HL-60 (cell line): ENCODE measurements at places on chromosomes 13 and 19.
A peak's percentile ranks its signal among the peaks of the same experiment; 100 is the strongest.

DNA sequence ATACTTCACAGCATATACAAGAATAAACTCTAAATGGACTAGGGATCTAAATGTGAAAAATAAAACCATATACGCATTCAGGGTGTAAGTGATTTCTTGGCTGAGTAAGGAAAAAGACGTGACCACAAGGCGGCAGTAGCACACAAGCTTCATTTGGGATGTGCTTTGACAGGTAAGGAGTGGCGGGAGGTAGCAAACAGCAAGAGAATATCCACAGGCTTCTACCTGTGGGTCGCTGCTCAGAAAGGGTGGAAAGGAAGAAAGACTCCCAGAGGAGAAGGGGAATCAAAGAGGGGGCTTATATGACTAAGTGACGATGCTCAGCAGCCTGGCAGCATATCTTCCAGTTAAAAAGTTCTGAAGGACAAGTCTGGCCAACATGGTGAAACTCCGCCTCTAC is 2.5 kb upstream of the ZNF121 start:
- DNase-seq: peak; percentile 71

- DNase-seq: no peak
These were observed 883 bp downstream of the NPHS1 start for GRCh38 chr19:35851213-35852028.

DNA sequence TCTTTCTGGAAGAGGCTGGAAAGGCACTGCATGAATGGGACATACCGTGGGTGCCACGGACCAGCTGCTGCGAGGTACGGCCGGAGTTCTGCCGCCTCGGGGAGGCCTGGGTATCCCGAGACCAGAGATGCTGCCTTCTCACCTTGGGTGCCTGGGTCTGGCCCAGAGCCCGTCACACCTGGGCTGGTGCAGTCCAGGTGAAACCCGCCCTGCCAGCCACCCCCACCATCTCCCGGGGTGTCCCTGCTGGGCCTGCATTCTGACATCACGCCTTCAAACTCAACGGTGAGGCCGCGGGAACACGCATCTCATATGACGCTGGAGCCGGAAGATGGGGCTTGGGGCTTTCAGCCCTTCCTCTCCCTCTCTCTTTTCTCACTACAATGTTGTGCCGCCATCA is 98.0 kb downstream of the GADD45B start:
- DNase-seq: no peak

GRCh38 chr13:48618937-48619336 is 34.8 kb upstream of the CYSLTR2 start:
- no peak for DNase-seq

DNA sequence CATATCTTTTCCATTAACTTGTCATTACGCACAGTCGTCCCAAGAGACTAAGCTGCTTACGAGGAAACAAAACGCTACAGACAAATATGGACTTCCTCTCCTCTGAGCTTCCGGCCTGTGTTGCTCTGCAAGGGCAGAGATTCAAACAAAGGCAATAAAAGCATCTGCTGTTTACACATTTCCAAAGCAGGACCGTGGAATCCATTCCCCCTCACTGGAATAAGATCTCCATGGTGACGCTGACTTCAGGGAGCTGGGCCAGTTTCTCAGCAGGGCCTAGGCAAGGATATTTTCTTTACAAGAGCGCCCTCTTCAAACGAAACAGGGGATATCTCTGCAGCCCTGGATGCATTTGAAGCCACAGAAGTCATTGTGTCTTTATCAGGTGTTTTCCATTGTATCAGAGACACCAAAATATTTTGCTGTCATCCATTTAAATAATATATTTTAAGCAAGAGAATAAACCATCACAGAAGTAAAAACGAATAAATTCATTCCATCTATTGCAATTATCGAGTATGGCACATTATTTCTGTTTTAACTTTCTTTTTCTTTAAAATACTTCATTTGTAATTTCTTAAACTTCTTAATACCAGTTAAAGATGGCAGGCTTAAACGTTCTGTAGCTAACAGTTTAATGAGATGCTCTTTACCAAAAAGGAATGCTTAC is 177.5 kb downstream of the DCLK1 start:
- DNase-seq: peak; percentile 5

GRCh38 chr19:20928371-20928770 is 5.3 kb downstream of the ZNF85 start:
- no peak for DNase-seq

GRCh38 chr13:42544246-42544926 is 29.6 kb upstream of the TNFSF11 start:
- DNase-seq: peak; percentile 51

DNA sequence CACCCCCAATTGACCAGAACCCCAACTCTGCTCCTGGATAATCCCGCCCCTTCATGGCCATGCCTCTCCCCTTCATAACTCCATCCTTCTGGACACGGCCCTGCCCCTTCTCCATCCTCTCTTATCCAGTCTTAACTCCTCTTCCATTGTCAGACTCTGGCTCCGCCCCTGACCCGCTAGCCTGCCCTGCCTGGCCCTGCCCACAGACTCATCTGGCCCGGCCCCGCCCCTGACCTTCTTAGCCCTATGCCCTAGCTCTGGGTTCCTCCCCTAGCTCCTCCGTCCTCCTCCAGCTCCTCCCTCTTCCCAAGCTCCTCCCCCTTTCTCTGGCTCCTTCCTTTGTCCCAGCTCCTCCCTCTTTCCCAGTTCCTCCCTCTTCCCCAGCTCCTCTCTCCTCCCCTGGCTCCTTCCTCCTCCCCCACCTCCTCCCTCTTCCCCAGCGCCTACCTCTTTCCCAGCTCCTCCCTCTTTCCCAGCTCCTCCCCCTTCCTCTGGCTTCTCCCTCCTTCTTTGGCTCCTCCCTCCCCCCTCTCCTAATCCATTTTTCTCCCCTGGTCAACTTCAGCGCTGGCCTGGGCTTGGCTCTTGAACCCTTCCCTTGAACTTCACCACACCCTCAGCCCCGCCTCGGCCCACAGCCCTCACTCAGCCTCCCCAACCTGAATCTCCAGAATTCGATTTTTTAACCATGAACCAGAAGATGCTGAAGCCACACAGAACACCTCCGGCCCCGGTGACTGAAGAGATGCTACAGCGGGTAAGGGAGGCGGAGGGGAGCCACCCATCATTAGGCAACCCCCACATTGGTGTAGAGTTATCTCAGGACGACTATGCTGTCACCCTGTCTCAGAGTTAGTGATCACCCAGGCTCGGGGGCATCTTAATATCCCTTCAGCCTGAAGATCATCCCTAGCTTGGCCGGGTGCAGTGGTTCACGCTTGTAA is 9.2 kb upstream of the ZNF358 start:
- DNase-seq: peak; percentile 68

- peak; percentile 51 for DNase-seq
These were observed 2.9 kb downstream of the MFSD12 start for GRCh38 chr19:3554254-3555083.

DNA sequence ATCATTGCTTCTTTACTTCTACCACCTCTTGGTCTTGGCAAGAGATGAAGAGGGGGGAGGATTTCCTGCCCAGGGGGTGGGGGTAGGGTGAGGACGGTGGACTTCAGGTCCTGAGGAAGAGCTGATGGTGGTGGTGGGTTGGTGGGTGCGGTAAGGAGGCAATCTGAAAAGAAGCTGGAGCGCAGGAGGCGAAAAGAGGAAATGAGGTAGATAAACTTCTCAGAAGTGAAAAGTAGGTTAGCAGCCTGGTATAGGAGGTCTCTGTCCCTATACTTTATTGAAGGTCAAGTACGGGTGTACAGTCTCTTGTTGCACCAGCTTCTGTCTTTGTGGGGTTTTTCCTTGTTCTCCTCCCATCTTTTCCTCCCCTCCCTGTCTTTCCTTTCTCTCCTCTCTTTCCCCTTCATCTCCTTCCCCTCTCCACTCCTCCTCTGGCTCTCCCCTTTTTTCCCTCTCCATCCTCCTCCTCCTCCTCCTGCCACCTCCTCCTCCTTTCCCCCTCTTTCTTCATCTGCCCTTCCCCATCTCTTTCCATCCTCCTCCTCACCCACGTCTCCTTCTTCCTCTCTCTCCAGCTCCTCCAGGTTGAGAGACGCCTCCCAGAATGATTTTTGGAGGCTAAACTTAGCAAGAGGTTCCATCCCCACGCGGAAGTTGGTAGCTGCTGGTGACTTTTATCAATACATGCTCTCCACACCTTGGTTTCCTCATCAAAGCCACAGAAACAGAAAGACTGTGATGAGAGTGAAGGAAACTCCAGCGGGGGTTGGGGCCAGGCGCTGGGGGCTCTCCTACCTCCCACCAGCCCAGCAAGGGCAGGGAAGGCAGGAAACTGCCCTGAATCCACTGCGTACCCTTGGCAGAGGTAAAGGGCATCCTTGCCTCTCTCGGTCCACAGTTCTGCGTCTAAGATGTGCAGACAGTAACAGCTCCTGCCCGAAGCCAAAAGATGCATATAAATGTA is 15.3 kb downstream of the TNFSF14 start:
- peak; percentile 38 for DNase-seq

GRCh38 chr13:103926118-103926517 is 859.9 kb upstream of the SLC10A2 start:
- DNase-seq: no peak

GRCh38 chr13:111270765-111271698 is 49.4 kb upstream of the TEX29 start:
- no peak for DNase-seq

GRCh38 chr19:51566489-51567100 is 4.5 kb upstream of the ZNF175 start:
- no peak for DNase-seq

DNA sequence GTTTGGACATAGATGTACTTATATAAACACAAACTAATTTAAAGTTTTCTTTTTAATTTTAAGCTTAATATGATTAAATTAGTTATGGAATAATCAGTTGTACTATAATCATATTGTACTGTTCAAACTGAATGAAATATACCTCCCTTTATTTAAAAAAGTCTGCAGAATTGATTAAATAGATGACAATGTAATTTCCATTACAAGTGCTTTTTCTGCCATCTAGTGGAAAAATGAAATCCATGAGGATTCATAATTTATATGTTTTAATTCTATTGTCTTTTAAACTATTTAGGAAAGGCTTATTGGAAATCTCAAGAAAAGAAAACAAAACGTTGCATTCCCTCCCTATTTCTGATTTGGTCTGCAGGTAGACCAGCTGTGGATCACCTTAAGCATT is 30.9 kb downstream of the MZT1 start:
- no peak for DNase-seq

DNA sequence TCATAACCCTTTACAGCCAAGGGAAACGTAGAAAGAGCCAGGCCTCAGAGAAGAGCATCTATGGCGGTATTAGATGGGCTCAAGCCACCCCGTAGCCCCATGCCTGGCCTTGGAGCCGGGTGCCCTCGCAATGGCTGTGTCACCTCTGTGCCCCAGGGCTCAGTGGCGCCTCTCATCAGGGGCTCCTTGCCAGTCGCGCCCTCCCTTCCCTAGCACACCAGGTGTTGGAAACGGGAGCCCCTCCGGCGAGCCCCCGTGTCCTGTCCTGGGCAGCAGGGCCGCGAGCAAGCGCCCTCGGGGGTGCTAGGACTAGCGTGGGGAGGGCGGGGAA is 453 bp downstream of the ZNF256 start:
- DNase-seq: no peak

- DNase-seq: peak; percentile 68
These were observed 35.3 kb upstream of the NPAS1 start for GRCh38 chr19:46984077-46985010.

DNA sequence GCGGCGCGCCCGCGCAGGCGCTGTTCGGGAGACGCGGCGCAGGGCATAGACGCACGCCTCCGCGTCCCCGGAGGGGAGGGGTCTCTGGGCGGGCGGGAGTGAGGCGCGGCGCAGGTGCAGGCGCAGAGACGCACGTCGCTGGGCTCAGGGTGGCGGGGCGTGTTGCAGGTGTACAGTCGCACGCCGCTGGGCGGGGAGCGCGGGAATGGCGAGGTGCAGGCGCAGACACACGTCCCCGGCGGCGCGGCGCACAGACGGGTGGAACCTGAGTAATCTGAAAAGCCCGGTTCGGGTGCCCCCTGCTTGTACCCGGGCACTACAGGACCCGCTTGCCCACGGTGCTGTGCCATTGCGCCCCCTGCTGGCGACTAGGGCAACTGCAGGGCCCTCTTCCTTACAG is 44.7 kb downstream of the PLPP2 start:
- no peak for DNase-seq

DNA sequence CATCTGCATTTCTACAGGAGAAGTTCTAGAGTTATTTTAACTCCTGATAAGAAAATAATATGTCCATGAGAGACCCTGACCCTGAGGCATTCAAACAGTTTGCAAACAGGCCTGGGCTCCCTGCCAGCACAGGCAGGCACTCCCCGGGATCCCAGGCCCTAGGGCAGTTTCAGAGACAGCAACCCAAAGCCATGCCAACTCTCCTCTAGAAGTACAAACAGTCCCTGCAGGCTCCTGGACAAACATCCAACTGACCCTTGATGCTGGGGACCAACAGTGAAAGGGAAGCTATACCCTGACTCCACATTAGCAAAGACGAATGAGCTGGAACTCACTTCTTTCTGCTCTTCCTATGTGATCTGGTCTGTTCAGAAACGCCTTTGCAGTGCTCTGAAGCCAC is 44.8 kb downstream of the CCDC70 start:
- no peak for DNase-seq

- DNase-seq: no peak
These were observed 1.1 kb downstream of the ZNF600 start for GRCh38 chr19:52785506-52785905.

GRCh38 chr13:30133554-30133912 is 173.8 kb downstream of the KATNAL1 start:
- DNase-seq: no peak

GRCh38 chr19:34555447-34555846 is 73.9 kb downstream of the WTIP start:
- DNase-seq: peak; percentile 10

DNA sequence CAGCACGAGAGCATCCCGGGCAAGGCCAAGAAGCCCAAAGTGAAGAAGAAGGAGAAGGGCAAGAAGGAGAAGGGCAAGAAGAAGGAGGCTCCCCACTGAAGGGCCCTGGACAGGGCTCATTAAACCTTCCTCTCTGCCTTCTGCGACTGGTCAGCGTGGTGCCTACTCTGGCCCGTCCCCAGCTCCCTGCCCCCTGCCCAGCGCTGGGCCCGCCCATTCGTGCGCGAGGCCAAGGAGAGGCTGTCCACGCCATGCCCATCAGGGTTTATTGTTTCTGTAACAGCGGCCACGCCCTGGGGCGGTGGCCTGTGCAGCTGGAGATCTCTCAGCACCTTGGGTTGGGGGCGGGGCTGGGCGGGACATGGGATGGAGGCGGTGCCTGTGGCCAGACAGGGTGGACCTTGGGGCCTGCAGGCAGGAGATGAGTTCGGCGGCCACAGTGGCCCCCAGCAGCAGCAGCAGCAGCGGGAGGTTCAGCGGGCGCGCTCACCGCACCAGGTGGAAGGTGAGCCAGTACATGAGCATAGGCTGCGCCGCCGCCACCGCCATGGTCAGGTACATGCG is 897 bp downstream of the C19orf33 start:
- no peak for DNase-seq
